ENCODE measurements at places on chromosomes 5 and 9.

- DNase-seq = no peak
Observed at GRCh38 chr5:168833383-168833782, 254.2 kb upstream of the PANK3 start.

DNA sequence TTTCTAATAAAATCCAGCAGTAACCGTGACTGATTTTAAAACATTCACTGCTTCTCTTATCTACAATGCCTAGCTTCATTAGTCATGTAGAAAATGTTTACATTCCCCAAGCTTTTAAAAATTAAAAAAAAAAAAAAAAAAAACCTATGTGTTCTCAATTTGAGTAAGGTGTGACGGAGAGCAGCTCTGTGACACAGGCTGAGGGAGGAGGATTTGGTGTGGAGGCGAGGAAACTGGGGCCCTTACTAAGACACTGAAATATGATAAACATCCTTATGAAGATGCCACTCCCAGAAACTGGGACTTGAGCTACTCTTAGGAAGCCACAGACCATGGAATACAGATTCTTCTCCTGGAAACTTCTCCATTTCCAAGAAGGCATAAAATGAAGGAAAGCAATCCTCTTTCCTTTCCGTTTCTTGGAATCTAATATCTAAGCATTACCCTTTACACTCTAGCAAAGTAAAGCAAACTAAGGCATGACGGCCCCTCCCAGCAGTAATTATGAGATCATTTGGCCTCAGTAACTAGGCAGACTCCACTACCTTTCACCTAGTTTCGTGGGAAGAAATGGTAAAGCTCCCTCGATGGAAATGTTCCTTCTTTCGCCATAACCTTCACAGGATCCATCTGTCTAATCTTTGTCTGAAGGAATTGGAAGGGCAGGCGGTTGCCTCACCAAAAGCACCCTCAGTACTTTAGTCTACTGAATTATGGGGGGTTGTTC, 23.5 kb downstream of the GRAMD2B start:
- DNase-seq = peak; percentile 38

DNA sequence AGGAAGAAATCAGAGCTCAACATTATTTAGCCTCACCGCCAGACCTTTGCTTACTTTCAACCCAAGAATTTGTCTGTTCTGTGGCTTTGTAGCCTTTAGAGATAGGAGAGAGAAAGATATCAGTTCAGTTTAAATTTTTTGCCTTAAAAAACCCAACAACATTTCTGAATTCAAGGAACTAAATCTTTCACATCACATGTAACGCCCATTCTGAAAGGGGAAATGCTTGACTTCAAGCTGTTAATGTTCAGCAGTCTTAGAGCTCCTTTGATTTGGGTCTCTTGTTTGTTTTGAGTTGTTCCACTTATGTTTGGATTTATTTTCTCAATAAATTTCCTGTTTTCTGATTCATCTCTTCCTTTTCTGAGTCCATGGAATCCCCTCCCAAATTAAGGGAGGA, 294.5 kb downstream of the ARHGAP26 start:
- no peak for DNase-seq

DNA sequence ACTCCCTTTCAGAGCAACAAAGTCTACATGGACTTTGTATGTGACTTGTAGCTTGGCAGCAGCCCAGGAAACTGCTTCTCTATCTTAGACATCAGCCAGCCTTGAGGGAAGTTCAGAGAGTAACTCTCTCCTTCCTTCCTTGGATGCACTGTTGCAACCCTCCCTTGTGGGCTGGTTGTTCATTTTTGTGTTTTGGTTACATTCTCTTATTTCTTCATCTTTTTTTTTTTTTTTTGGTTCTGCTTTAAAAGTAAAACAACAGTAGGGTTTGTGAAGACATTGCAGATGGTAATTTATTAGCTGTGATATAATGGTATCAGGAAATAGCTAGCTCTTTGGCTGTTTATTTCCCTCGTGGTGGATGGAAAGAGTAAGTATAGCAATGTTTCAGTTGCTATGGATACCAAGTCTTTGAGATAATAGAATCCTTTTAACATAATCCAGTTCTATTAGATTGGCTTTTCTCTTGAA, 97.9 kb upstream of the MAMDC2 start:
- DNase-seq = no peak

- no peak for DNase-seq
Observed at GRCh38 chr9:96505316-96505991, 55.5 kb downstream of the HABP4 start.

- no peak for DNase-seq
Observed at GRCh38 chr9:107180206-107180605, 102.9 kb upstream of the RAD23B start.

DNA sequence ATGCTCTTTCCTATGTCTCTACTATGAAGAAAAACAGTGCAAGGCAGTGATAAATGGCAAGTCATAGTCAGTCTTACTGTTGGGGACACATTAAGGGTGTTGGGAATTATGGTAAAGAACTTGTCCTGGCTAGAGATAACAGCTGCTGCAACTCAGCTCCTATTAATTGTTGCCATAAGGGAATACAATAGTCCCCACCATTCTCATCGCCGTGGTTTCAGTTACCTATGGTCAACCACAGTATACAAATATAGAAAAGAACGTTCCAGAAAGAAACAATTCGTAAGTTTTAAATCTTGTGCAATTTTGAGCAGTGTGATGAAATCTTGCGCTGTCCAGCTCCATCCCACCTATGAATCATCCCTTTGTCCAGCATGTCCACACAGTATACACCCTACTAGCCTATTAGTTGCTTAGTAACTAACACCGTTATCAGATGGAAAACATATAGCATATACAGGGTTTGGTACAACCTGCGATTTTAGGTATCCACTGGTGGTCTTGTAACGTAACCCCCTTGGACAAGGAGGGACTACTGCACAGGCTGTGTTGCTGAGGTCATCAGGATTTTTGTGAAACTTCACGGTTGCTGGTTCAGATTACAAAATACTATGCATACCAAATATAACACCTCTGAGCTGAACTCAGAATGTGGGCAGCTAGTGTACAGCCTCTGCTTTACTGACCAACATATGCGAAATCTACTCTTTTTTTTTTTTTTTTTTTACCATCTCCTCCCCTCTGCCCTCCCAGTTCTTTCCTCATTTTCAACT, 53.5 kb downstream of the ZFR start:
- peak; percentile 41 for DNase-seq

GRCh38 chr5:74422671-74423070, 217.9 kb downstream of the ENC1 start:
- DNase-seq = no peak

DNA sequence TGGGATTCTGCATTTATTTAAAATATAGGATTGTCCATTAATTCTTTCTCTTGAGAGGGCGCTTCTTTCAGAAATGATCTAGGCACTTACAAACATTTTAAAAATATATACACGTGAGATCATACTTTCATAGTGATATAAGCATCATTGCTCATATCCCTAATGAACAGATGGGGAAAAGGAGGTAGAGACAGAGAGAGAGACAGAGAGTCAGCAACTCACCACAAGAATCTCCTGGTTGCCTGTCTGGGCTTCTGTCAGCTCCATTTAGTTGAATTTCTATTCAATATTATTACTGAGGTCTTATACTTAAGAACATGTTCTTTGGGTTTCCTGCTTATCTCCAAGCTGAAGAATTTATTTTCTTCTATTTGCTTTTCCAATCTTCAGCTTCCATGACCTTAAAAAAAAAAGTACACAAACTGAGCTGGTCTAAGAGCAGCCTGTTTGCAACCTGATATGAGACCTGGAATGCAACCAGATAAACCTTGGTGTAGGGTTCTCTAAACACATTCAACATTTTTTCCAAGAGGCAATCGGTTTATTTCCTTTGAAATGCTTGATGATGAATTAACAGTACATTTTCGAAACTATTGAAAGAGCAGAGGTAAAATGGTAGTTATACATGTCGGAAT, 51.6 kb upstream of the LIFR start:
- DNase-seq = no peak

DNA sequence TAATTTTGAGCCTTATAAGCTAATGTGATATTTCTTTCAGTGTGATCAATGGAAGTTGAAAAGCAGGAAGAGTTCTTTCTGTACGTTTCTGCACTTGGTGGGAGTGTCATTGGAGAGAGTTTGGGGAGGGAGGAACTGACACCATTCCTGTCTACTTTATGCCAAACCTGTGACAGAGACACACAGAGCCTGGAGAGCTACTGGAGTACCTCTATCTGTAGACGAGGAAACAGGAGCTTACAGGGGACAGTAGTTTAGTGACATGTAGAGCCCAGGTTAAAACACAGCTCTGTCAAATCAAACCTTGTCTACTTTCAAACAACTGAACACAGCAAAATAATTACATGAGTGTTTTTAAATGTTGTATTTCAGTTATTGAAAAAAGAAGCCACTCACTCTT, 103.6 kb downstream of the PDE4D start:
- no peak for DNase-seq

GRCh38 chr5:52893863-52894262, 95.3 kb upstream of the ITGA2 start:
- DNase-seq = no peak

DNA sequence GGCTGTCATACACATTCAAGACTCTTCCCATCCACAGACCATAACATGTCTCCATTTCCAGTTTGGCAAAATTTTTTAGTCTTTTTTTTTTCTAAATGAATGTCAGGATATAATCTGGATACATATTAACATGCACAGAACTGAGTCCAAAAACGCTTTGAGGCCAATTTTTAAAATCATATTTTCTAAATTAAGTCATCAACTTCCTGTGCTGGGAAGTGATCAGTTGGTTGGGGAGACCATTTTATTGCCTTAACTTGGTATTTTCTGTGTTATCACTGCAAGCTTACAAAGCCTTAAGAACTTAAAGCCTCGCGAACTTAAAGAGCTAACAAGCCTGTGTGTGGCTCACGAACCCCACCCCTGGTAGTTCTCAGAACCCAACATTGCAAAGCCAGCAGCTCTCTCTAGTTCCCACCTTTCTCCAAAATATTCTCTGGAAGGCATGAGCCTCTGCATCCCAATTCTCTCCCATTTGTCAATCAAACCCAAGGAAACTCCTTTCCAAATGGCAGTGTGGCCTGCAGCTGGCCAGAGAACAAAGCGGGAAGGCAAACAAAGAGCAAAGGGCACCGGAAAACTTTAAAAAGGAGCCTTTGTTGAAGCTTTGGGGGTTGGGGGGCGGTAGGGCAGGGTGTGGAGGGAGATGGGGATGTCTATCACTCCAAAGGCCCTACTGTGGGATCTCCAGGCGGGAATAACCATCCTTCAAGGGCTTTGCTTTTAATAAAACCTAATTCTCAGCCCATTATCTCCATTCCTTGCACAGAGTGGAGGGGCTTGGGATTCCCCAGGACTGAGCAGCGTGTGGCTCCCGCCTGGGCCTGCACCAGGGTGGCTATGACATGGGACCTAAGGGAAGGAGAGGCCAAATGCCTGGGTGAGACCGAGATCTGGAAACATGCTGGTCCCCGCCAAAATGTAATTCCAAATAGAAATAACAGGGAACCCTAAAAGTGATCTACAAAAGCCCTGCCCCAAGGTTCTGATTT, 65.0 kb downstream of the ROR2 start:
- DNase-seq = no peak

DNA sequence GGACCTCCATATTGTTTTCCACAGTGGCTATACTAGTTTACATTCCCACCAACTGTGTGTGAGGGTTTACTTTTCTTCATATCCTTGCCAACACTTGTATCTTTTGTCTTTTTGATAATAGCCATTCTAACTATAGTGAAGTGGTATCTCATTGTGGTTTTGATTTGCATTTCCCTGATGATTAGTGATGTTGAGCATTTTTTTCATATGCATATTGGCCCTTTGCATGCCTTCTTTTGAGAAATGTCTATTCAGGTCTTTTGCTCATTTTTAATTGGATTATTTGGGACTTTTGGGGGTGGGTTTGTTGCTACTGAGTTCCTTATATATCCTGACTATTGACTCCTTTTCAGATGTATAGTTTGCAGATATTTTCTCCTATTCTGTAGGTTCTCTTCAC, 44.4 kb downstream of the FEM1C start:
- DNase-seq = no peak

- no peak for DNase-seq
Observed at GRCh38 chr9:72132052-72132451, 17.2 kb upstream of the GDA start.

DNA sequence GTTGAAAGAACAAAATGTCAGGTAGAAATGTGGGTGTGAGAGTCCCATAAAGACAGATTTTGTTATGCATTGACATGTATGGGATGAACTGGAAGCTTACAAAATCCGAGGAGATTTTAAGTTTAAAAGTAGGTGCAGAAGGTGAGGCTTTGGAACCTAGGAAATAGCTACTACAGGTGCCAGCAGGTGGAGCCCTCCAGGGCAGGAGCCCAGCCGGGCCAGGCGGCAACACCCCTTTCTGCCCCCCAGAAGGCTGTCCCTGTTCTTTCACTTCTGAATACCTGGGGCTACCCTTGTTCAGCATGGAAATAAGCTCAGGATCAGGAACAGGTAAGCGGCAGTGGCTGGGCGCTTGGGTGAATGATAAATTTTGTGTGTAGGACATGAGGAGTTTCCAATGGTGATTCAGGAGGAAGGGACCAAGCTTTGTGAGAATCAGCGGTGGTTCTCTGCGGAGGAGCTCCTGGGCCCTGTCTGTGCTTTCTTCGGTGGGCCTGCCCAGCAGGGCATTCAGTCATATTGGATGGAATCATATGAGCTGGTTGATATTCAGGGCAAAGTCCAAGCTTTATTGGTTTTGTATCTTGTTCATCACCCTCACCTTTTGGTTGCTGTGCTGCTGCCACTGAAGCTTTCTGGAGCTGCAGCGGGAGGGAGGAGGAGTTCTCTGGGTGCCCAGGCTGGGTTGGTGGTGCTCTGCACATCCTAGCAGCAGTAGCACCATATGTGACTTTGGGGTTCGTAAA, 12.3 kb downstream of the PCBD2 start:
- no peak for DNase-seq

GRCh38 chr9:136545965-136546696, at the start of gene NOTCH1:
Gene NOTCH1, minus strand, starts transcription at chr9:136546048. Its CDS starts 262 bp downstream, at chr9:136545786.
- DNase-seq = peak; percentile 47

- DNase-seq = no peak
Observed at GRCh38 chr9:94145640-94146039, 61.4 kb downstream of the PTPDC1 start.

GRCh38 chr9:135156525-135157510, 69.3 kb downstream of the OLFM1 start:
- DNase-seq = no peak

DNA sequence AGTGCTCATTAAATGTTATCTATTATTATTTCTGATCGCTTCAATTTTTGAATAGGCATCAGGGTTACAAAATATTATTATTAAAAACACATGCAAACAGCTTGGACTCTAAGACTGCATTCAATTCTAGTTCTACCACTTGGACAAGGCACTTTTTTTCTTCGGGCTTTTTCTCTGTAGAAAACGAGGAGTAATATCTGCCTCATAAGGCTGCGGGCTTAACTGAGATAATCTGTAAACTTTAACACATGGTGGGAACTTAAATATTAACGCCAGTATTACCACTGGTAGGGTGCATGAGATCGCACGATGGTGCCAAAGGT, 511 bp upstream of the SPDL1 start:
- no peak for DNase-seq

- no peak for DNase-seq
Observed at GRCh38 chr9:88767504-88767790, 223.8 kb upstream of the S1PR3 start.

DNA sequence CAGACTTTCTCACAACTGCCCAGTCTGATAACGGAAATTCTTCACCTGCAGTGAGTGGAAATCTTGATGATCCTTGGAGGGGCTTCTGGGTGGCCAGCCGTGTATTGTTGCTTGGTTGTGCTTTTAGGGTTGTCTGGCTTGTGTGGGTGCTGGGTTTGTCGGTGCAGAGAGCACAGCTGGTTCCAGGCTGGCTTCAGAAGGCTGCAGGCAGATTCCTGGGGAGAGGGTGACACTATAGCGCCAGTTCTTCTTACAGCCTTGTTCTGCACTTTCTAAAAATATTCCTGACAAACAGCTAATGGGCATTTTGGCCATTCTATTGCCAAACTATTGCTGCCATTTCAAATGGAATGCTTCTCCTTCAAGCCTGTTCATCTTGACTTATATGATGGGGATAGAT, 99.3 kb downstream of the PDZD2 start:
- DNase-seq = no peak

Measured in kidney epithelial cell (primary cell).